ENCODE measurements at places on chromosomes 7 and 10.

DNA sequence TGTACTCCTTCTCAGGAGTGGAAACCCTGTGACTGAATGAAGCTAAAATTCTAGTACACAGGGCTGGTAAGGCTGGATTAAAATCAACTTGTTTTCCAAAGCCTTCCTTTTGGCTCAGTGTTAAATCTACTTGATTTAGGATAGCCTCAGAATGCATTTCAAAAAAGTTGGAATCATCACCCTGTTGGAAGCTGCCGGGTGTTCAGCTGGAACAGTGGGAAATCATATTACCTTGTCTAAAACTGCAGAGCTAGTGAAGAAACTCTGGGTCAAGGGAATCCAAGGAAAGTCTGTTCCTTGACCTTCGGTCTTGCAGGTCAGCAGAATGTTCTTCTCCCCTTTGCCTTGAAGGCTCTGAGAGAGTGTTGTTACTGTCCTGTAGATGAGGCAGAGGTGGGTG is 252.1 kb upstream of the INHBA start:
- no peak for DNase-seq

GRCh38 chr7:92634205-92634604 is 44.0 kb upstream of the FAM133B start:
- no peak for DNase-seq

DNA sequence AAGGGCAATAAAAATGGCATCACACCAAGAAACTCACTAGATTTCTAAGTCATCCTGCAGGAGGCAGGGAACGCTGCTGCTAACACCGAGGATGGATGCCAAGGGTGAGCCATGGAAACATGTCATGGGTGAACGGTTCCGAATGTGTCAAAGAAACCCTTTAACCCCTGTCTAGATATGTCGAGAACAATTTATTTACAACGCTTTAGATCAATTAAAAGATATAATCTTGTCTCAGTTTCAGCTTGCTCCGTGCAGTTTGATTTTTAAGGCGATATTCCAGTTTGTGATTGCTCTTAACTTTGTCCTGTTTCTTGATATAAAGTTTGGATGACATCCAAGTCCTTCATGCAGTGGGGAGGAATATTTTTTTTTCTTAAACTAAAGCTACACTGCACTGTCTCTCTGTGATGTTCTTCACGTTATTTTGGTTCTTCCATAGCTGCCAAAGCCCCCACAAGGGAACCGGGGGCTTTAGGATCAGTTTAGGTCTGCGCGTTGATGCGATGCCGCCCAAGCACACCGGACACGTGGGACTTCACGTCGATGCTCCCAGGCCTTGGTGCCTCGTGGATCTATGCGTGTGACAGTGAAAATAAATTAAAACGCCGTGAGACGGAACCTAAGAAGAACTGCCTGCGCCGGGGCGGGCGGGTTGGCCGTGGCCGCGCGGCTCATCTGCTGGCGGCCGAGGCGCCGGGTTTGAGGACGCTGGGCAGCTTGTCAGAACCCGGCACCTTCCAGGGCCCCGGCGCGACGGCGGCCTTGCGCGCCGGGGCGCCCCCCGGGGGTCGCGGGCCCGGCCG is 220.3 kb downstream of the PHTF2 start:
- peak; percentile 43 for DNase-seq

DNA sequence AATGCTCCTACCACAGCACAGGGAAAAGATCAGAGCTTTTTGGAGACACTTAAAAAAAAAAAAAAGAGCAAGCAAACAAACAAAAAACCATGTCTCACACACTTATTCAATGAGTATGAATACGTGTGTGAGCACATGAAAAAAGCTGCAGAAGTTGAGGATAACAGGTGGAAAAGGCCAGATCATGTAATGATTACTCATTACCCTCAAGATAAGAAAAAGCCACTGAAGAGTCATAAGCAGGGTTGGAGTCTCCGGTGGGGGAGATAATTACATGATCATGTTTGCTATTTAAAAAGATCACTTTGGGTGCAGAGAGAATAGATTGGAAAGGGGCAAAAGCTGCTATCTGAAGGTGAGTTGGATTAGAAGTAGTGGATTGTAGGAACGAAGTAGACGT is 77.0 kb downstream of the POU6F2 start:
- DNase-seq, result no peak

GRCh38 chr10:61987537-61987936 is 86.0 kb downstream of the ARID5B start:
- DNase-seq, result no peak

- no peak for DNase-seq
Observed at GRCh38 chr10:1662438-1663025, 74.8 kb downstream of the ADARB2 start.

- DNase-seq, result no peak
Observed at GRCh38 chr10:80506189-80506575, 31.5 kb upstream of the SH2D4B start.

GRCh38 chr7:149717481-149717880 is 55.9 kb downstream of the ZNF467 start:
- DNase-seq, result no peak

- no peak for DNase-seq
Observed at GRCh38 chr7:128362670-128363069, 1.2 kb upstream of the PRRT4 start.

DNA sequence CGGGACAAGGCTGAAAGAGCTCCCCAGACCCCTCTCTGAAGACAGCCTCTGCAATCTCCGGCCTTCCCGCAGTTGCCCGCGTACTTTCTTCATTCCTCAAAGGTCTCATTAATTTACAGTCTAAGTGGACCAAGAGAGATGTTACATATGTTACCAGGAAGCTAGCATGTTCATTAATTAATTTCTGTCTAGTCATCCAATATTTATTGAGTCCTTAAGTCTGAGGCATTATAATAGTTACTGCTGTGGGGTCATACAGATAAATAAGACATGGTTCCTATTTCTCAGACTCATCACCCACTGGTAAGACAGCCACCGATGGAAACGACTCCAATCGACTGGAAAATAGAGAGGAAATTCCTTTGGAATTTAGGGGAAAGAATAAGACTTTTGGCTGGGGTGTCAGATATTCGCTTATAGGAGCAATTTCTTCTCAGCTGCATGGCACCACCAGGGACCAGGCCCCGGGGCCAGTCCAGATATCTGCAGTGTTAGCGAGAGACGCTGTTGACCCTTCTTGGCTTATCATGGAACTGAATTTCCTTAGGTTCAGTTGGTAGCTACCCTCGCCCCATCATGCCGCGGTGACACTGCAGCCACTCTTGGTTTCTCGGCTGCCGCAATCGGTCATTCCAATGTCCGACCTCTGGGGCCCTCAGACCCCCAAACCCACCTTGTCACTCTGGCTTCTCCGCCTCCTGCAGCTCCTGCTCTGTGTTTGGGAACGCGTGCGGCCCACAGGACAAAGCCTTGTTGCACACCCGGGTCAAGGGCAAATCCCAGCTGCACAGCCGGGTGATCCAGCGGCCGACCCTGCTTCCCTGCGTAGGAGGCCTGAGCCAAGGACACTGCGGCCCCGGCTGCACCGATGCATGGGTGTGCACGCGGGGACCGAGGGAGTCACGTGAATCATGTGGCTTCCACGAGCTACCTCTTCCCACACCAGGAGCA is 383.2 kb downstream of the DNAJB6 start:
- no peak for DNase-seq

- no peak for DNase-seq
Observed at GRCh38 chr7:3217166-3217565, 83.9 kb upstream of the SDK1 start.

- peak; percentile 79 for DNase-seq
Observed at GRCh38 chr7:2665359-2665791, 22.6 kb upstream of the AMZ1 start.

- no peak for DNase-seq
Observed at GRCh38 chr7:38565289-38565688, 65.9 kb downstream of the AMPH start.

DNA sequence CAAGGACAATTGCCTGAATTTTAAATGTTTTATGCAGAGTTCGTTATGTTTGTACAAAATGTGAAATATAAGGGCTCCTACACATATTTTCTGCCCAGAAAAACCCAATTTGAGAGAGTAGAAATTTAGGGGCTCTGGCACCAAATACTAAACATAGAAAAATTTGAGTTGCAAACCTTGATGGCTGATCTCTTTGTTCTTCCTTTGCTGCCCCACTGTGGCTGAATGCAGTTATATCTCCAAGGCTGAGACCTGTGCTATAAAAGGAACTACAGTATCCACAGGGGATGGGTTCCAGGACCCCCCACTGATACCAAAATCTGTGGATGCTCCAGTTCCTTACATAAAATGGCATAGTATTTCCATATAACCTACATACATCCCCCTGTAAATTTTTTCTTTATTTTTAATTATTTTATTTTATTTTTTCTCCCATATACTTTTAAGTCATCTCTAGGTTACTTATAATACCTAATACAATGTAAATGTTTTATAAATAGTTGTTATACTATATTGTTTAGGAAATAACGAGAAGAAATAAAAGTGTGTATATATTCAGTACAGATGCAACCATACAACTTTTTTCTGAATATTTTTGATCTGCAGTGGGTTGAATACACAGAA is 22.5 kb downstream of the CFAP43 start:
- peak; percentile 13 for DNase-seq

- no peak for DNase-seq
Observed at GRCh38 chr10:75720157-75720556, 288.7 kb downstream of the LRMDA start.

- DNase-seq, result no peak
Observed at GRCh38 chr7:134343136-134343535, 26.4 kb upstream of the SLC35B4 start.

- DNase-seq, result no peak
Observed at GRCh38 chr7:116436305-116436826, 63.2 kb upstream of the CAV2 start.

- no peak for DNase-seq
Observed at GRCh38 chr7:351256-351655, 61.3 kb downstream of the FOXL3 start.

GRCh38 chr7:55534916-55535590 is 37.2 kb downstream of the VOPP1 start:
- DNase-seq, result no peak

- DNase-seq, result peak; percentile 16
Observed at GRCh38 chr7:67671006-67671548, 674.4 kb downstream of the TYW1 start.

GRCh38 chr10:43390333-43390732 is 18.7 kb downstream of the HNRNPF start:
- DNase-seq, result no peak

- no peak for DNase-seq
Observed at GRCh38 chr7:38280707-38281106, 7.3 kb upstream of the TARP start.

- DNase-seq, result peak; percentile 28
Observed at GRCh38 chr7:1531263-1531978, 919 bp downstream of the MAFK start.

DNA sequence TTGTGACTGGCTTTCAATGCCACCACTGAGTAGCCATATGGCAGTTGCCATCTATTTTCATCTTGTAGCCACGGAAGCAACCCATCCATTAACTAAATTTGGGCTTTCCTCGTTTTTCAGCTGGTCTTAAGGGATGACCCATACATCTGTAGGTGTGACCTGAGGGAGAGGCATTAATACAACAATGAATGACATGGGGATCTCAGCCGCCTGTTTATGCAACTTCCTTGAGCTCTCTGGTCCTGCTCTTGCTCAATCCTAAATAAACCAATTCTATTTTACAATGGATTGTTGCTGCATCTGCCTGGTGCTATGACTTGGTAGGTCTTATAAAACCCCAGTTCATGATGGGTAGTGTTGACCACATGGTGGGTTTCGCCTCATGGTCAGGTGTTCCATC is 21.9 kb upstream of the ADAM22 start:
- DNase-seq, result no peak

DNA sequence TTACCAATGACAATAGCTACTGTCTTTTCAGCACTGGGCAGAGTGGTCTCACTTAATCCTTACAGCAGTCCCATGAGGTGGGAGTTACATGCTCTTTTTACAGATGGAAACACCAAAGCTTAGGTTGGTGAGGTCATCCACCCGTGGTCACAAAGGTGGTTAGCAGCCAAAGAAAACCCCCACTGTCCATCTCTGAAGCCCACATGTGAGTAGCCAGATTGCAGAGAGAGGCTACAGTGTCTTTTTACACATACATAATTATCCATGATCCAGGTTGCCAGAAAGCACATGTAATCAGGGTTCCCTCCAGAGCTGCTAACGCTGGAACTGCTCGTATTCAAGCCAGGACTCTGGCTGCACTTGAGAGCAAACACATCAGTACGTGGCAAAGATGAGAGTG is 24.6 kb upstream of the ANKRD2 start:
- DNase-seq, result no peak

- DNase-seq, result no peak
Observed at GRCh38 chr10:108862676-108863350, 1060.5 kb downstream of the XPNPEP1 start.

GRCh38 chr10:43287056-43288007 is 20.5 kb upstream of the RASGEF1A start:
- peak; percentile 68 for DNase-seq

GRCh38 chr7:767941-768731 is 41.1 kb upstream of the PRKAR1B start:
- DNase-seq, result peak; percentile 100

GRCh38 chr10:50407076-50407801 is 155.9 kb upstream of the ASAH2 start:
- peak; percentile 32 for DNase-seq

DNA sequence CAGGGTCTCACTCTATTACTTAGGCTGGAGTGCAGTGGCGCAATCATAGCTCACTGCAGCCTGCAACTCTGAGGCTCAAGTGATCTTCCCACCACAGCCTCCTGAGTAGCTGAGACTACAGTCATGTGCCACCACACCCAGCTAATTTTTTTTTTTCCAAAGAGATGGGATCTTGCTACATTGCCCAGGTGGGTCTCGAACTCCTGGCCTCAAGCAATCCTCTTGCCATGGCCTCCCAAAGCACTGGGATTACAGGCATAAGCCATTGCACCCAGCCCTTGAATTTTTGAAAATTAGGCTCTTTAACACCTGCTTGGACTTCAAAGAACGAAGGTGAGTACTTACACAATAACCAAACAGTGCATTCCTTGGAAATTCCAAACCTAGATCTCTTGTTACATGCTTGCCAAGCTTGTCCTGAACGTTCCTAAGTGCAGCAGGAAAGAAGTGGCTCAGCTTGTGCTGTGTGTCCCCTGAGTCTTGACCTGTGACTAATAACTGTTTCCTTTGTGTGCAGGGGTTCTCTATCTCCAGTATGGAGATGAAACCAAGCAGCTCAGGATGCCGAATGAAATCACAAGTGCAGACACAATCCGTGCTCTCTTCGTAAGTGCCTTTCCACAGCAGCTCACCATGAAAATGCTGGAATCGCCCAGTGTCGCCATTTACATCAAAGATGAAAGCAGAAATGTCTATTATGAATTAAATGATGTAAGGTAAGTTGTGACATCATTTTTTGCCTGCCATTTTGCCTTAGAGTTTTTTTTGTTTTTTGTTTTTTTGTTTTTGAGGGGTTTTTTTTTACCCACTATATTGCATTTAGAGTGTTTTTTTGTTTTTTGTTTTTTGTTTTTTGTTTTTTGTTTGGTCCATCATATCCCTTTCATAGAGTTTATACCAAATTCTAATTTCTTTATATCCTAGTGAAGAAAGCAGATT is 223.8 kb downstream of the KIAA1217 start:
- DNase-seq, result peak; percentile 49

- no peak for DNase-seq
Observed at GRCh38 chr10:104735757-104736391, 94.8 kb downstream of the SORCS3 start.

GRCh38 chr7:128141683-128142195 is 99.3 kb upstream of the LEP start:
- no peak for DNase-seq
